Left lung (tissue), 14 donors: ENCODE measurements at places on chromosomes 2 and 18. TPM values are rescaled to one million over a fixed set of nuclear protein-coding genes. Genes with fewer than 3 reads are reported as not detected.
A peak's percentile ranks its signal among the peaks of the same experiment; 100 is the strongest.

- no peak for DNase-seq
Measured at GRCh38 chr18:32910694-32911296, 138.0 kb upstream of the KLHL14 start.

GRCh38 chr18:44793685-44794084, 113.0 kb downstream of the SETBP1 start:
- no peak for DNase-seq

GRCh38 chr2:227420087-227421052, 32.6 kb upstream of the SCYGR1 start:
- no peak for DNase-seq

DNA sequence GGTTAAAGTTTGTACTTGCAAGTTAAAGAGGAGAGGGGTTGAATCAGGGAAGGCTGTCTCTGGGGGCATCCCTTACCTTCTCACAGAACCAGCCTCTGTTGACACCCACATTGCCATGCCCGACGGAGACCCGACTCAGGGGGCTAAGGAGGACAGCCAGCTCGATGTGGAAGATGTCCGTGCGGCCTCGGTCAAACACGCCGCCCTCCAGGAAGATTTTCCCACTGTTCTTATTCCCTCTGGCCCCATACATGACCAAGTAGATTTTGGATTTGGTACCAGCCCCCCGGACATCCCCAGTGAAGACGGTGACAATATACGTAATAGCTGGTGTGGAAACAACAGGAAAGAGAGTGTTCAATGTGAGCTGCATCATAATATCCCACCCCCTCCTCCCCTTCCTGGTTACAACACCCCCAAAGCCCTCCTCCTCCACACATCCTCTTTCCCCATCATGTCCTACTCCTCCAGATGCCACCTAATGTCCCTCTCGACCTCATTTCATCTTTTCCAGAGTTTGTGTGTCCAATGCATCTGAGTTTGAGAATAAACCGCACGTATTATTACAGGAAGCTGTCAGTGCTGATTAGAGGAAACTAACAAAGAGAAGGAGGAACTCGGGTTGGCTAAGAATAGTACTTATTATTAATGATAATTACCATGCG, 55.7 kb downstream of the LOXHD1 start:
- DNase-seq, result no peak

GRCh38 chr2:226905718-226906117, 69.9 kb downstream of the RHBDD1 start:
- DNase-seq, result no peak

DNA sequence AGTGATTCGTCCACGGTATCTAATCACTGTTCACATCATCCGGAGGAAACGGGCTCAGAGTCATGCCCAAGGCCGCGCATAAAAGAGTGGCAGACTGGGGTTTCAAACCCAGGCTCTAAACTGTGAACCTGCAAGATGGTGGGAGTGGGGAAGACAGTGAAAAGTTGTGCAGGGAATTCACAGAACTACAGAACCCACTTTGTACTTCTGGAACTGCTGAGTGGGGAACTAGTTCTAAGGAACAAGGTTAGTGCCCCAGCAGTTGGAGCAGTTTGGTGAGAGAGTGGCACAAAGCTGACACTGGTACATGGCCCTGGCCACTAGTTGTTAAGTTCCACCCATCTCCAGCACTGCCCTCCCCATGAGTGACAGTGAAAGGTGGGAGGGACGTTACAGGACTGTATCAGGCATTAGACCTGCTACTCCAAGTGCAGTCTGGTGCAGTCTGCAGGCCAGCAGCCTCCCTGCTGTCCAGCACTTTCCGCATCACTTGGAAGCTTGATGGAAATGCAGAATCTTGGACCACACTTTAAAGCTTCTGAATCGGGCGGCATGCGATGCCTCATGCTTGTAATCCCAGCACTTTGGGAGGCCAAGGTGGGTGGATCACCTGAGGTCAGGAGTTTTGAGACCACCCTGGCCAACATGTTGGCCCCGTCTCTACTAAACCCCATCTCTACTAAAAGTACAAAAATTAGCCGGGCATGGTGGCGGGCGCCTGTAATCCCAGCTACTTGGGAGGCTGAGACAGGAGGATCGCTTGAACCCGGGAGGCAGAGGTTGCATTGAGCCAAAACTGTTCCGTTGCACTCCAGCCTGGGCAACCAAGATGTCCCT, 47.3 kb downstream of the C2orf42 start:
- peak; percentile 63 for DNase-seq

DNA sequence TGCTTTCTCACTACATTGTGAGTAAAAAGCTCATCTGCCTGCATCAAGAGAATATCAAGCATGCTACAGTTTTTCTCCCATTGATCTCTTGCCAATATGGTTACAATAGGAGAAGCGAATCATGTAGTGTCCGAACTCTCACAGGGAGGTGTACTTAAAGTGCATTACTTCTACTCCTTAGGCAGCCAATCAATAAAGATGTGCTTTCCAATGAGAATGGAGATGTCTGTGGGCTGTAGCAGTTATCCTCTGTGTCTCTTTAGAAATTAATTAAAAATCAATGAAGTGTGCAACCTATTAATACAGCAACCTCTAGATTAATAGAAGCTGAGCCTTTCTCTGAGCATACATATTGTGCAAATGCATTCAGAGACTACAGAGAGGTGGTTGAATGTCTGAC, 883.7 kb downstream of the CPS1 start:
- no peak for DNase-seq

DNA sequence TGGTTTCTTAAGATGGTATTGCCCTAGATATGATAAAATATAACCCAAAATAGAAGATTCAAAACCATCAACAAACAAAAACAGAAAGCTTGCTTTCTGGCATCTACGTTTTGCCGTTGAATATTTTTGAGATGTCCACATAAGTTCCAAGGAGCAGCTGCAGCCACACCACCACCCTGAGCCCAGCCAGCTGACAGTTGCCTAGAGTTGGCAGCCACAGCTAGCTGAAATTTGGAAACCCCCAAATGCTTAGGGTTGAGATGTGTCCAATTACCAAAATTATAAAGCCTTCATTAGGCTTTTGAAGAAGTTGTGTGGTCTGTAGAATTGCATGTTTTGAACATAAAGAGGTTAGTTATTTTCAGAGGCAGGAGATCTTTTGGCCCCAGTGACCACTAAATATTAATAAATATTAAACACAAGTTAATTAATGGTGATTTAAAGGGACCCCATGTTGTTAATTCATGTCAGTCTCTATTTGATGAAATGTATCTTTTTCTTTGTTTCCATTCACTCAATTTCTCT, 118.1 kb upstream of the DTNA start:
- peak; percentile 33 for DNase-seq

DNA sequence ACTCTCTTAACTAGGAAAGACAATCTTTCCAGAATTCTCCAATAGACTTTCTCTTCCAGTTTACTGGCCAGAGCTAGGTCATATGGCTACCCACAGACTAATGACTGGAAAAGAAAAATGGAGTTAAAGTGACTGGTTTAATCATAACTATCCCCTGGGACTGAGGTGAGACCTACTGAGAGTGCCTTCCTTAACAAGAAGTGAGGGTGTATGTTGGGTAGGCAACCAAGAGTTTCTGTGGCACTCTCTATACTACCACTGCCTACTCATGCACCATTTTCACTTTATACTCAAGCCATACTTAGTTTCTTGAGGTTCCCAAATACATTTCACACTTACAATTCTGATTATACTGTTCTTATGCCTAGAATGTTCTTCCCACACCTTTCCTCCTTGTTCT, 6.9 kb upstream of the GFPT1 start:
- no peak for DNase-seq

DNA sequence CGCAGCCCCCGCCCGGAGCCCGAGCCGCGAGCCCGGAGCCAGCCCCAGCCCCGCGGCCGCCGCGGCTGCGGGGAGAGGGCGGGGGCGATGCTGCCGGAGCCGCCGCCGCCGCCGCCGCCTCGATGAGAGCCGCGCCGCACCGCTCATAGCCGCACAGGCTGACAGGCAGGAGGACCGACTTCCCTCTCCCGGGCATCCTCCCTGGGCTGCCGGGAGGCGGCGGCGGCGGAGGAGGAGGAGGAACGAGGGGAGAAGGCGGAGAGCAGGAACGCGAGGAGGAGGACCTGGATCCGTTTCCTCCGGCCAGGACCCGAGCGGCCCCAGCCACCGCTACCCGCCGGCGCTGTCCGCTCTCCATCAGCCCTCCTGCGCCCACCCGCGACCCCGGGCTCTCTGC, 370 bp downstream of the KLHL29 start:
- no peak for DNase-seq

DNA sequence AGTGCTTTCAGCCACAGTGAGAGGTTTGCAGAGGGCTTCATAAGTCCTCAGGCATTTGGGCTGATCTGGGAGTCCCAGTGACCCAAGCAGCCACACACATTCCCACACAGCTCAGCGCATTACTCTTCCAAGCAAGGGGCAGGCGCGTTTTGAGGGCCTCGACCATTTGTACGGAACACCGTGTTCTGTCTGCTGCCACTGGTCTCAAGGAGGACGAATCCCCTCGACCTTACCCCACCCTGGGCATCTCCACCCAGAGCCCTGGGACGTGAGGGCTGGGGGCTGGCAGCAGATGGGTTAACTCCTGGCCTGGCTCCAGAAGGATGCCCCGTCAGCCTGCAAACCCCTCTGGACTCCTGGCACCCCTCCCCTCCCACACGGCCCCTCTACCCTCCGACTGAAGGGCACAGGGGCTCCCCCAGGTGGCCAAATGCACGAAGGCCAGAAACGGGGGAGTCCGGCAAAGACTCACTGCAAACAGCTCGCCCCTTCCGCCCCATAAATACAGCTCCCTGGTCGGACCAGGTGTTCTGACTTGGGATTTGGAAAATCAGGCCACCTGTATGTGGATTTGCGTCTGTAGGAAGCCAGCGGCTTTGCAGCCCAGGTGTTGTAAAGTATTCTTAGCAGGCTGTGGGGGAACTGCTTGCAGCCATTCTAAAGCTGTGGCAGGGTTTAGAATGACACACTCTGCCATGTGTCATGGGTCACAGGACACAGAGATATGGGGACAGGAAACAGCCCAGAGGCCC, 33.6 kb upstream of the PTMA start:
- DNase-seq, result peak; percentile 75

DNA sequence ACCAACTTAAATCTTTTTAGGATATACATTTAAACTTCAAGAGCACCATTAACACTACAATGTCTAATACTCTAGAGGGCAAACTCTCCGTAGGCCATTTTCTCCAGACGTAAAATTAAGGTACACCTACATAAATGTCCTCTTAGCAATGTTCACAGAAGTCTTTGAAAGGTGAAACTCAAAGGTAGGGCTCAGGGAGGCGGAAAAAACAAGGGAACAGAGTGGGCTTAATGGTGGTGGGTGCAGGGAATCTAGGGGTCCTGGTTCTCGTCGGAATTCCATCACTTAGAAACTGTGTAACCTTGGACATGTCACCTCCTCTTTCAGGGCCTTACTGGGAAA, 668 bp downstream of the NFU1 start:
- no peak for DNase-seq

DNA sequence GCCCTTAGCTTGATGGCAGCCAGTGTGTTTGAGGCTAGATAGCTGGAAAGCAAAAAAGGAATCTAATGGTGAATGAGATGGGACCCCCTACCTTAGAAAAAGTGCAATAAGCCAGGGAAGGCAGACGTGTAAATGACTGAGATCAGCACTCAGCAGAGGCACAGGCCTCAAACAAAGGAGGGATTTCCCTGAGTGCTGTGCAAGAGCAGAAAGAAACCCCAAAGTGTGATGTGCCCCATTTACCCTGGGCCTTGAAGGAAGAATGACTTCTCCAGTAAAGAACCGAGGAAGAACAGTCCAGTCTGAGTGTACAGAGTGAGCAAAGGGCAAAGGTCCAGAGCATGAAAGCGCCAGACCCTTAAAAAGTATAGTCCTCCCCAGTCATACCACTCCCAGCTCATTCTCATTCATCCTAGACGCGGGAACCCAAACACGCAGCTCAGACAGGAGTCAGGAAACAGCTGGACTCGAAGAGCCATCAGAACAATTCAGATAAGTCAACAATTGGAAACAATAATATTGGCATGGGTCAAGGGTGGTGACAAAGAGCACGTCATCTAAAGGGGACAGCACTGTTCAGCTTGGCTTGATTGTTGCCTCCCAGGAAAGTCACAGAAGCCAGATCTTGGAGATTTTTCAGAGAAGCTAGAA, 121.7 kb downstream of the INO80D start:
- no peak for DNase-seq

GRCh38 chr2:133838642-133839365, 270.5 kb upstream of the NCKAP5 start:
- no peak for DNase-seq

GRCh38 chr2:47528874-47529273, 125.9 kb downstream of the MSH2 start:
- DNase-seq, result no peak

GRCh38 chr2:197434541-197435513, at the start of gene SF3B1:
Gene SF3B1 (minus strand): TSS chr2:197435028. CDS start chr2:197434999, 29 bp downstream.
- DNase-seq, result peak; percentile 99

DNA sequence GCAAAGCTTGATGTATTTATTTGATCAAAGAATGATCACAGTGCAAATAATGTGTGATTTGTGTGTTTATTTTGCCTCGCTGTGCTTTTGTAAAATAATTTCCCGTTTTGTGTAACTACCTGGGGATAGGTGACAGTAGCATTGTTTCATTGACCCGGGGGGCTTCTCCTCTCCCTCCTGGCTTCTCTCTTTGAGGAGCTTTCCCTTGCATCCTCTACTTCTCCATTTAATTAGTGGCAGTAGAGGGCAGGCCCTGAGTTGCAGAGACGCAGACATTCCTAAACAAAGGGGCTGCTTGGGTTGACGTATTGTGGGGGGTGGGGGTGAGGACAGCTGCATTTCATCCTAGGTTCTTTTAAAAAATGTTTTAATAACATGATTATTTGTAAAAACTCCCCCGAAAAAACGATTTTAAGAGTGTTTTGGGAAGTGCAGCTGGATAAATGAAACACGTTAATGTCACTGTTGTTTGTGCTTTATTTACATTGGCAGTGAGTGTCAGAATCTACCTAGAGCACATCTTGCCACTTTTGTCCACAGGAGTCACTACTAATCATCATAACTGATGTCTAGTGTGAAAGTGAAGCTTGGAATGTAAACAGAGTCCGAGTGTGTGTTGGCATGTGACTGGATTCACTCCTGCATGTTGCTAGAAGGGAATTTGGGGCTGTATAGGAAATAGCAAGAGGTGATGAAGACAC, 2.2 kb downstream of the NEDD4L start:
- DNase-seq, result no peak

GRCh38 chr2:190180313-190181122, 118.0 kb upstream of the MSTN start:
- peak; percentile 50 for DNase-seq

ST8SIA5 gene
- 0.43 TPM for polyA plus RNA-seq

POTEJ gene
- 0.06 TPM for polyA plus RNA-seq

PROKR1 gene
- polyA plus RNA-seq, result 0.11 TPM

ARHGEF33 gene
- polyA plus RNA-seq, result 3.2 TPM

SKOR2 gene
- not detected for polyA plus RNA-seq

C1QL2 gene
- polyA plus RNA-seq, result not detected

ATAD2B gene
- 23.5 TPM for polyA plus RNA-seq

MATN3 gene
- 9.5 TPM for polyA plus RNA-seq

ABCG8 gene
- 0.74 TPM for polyA plus RNA-seq

TPGS2 gene
- polyA plus RNA-seq, result 173 TPM

FAP gene
- 24.6 TPM for polyA plus RNA-seq

ITPRIPL1 gene
- 4.2 TPM for polyA plus RNA-seq

UNC80 gene
- 1.7 TPM for polyA plus RNA-seq

AQP12B gene
- polyA plus RNA-seq, result not detected

RRM2 gene
- polyA plus RNA-seq, result 61.3 TPM

UCN gene
- polyA plus RNA-seq, result 1.5 TPM

EMILIN1 gene
- polyA plus RNA-seq, result 137 TPM
